Stimulated activated CD8-positive, alpha-beta memory T cell treated with anti-CD3 and anti-CD28 coated beads, Interleukin-7, amount 100 ng/mL, for 1 hour (primary cell): ENCODE measurements at places on chromosomes 7 and 10.

GRCh38 chr7:140475747-140476333 is 3.5 kb downstream of the MKRN1 start:
- no peak for DNase-seq

- DNase-seq = no peak
Measured at GRCh38 chr10:34587002-34587679, 228.0 kb downstream of the PARD3 start.

DNA sequence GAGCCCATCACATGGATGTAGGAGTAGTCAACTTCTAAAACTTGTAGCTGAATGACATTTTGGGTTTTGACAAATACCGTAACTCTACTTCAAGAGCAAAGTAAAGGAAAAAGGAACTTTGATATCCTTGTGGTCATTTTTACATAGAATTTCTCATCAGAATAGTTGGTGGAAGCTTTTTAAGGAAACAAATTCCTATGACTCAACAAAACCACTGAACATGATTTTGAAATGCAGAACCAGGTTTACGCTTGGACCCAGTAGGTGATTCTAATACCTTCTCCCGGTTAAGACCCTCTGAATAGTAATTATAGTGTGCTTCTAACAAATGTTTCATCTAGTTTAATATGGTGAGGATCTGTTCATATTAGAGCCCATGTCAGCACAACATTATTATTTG is 307.8 kb downstream of the GPR37 start:
- DNase-seq = no peak

GRCh38 chr10:25306386-25306785 is 131.6 kb downstream of the GPR158 start:
- DNase-seq = no peak

DNA sequence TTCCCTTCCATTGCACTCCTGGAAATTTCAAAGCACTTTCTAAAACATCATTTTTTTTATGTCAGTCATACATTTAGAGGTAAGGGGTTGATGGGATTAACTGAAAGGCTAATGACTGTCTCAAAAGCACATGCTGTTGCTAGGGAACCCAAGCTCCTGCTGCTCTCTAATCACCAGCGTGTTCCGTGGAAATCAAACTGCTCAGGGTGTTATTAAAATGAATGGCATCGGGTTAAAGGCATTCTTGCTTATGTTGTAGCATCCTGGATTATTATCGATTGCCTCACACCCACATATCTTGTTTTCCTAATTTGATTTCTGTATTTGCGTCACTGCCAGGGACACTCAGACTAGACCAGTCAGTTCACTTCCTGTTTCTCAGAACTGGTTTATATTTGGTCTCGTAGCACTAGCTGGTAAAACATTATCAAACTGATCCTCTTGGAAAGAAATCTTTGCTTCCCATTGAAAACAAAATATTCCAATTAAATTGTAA is 216.5 kb upstream of the MKLN1 start:
- DNase-seq = no peak

DNA sequence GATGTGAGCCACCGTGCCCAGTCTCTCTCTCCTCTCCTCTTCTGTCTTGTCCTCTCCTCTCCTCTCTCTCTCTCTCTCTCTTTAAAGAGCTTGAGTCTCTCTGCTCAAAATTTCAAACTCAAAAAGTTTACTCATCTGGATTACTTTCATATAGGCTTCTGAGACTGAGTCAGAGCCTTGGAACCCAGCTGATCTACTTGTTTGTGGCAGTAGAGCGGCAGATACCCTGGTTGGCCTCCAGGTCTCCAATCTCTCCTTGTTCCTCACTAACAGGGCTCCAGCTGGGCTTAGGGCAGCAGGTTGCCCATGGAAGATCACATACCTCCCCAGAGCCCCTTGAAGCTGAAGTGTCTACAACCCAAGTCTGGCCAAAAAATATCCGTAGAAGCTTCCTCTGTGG is 51.0 kb downstream of the HHEX start:
- DNase-seq = no peak

DNA sequence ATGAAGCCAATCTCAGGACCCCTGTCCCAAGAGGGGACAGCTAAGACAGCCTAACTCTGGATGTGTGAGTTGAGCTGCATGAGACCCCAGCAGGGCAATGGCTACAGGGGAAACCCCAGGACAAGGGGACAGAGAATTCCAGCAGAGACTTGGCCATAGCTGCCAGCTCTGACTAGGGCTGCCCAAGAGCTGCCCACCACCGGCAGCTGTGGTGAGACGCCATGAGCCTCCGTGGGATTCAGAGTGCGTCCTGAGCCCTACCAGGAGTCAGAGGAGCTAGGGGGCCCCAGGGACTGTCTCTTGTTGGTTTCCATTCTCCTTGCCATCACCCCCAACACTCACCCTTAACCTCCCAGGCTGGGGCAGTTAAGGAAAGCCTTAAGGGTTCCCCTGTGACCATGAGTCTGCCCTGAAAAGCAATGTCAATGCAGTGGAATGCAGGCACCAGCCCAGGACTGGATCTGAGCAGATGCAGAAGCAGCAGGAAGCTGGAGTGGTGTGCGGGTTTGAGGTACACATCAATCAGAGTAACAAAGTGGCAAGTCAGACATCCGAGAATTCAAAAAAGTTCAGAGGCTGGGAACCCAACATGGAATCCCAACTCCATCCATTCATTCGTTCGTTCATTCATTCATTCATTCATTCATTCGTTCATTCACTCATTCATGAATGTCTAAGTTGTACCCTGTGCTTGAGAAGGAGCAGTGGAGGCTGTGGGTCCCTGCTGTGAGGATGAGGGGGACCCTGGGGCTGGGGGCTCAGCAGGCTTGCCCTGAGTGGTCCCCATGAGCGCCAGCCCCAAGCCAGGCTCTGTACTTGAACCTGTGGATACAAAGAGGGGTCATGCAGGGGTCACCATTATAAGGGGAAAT is 52.9 kb downstream of the C10orf120 start:
- no peak for DNase-seq

DNA sequence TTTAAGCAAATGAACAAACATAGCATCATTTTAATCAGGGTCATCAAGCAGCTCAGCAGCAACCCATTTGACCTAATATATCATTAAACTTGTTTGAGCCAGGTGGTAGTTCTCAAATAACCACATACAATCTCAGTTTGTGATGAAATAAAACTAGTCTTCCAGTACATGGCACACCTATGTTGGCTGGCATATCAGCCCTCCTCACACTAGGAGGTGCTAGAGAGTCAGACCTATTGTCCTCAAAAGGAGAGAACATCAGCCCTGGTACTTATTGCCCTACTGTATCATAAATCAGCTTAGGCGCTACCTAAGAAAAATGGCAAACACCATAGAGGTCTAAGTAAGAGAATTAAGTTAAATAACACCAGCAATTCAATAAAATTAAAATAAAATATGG is 81.7 kb downstream of the CABCOCO1 start:
- DNase-seq = no peak

GRCh38 chr10:78588194-78588811 is 480.5 kb upstream of the ZMIZ1 start:
- DNase-seq = no peak

- DNase-seq = no peak
Measured at GRCh38 chr7:148325208-148325607, 265.4 kb upstream of the C7orf33 start.
